NCI-H1105 (cell line): ENCODE measurements at places on chromosomes 2 and 18.
A peak's percentile ranks its signal among the peaks of the same experiment; 100 is the strongest.

DNA sequence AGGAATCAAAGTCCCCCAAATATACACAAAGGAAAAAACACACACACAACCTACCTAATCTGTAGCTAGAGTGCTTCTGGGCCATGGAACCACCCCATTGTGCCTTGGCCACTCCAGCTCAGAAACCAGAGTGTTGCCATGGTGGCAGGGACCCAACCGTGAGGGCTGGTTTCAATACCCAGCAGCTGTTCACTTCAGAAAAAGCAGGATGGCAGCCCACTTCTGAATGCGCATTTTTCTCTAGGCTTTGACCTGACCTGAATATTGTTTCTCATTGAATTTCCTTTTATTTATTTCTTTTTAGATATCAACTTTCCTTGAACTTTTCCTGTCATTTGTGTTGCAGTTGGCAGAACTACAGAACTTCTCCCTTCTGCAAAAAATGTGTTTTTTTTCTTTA lies 43.0 kb upstream of the EHBP1 start:
- DNase-seq: no peak

- DNase-seq: no peak
Measured at GRCh38 chr2:177098001-177098613, 114.5 kb upstream of the HNRNPA3 start.

DNA sequence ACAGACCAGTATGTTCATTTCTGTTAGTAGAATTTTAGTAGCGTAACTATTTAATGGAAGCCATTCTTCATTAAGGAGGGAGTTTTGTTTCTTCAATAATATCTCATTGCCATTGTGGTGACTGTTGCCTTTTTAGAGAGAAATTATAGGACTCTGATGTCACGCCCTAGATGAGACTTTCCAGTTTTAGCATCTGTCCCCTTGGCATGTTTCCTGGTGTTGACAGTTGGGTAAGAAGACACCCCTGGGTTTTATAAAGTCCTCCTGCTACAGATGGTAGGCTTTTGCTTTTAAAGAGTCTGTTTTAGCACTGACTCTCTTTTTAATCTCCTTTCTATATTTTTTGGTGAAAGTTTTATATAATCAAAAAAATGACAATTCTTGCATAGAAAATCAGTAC lies 41.9 kb downstream of the KCNJ3 start:
- no peak for DNase-seq

GRCh38 chr2:203326356-203326755 lies 1.8 kb upstream of the ABI2 start:
- no peak for DNase-seq

GRCh38 chr2:105443617-105444598 lies 45.1 kb upstream of the FHL2 start:
- DNase-seq: no peak

DNA sequence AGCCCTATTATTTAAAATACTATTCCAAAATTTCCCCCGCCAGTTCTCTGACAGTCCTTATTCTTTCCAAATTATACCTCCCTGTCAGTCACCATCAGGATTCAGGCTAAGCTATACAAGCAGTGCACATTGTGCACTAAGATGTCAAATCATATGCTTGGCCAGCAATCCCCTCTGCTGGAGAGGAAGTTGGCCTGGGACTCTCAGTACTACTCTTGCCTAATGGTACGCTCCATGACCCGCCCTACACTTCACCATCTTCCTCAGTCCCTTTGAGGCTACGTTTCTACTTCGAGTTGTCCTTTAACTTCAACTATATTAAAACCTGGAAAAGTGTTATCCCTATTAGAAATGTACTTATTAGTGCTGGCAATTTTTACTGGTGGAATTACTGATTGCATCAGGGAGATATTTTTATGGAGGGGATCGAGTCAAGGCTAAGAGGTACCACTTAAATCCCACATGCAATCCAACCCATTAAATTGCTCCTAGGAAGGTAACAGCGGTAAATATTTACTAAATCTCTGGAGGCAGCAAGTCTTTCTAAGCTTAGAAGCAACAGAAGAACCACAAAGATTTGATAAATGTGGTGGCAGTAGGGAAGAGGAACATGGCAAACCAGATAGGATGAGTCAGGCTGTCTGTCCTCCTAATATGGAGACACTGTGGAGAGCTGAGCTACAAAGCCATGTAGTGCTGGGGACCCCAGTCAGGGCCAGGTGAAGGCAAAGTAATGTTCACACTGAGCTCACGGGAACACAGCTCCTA lies 2.7 kb downstream of the USP40 start:
- DNase-seq: no peak

- peak; percentile 80 for DNase-seq
Measured at GRCh38 chr2:9247786-9248185, 41.2 kb downstream of the ASAP2 start.

DNA sequence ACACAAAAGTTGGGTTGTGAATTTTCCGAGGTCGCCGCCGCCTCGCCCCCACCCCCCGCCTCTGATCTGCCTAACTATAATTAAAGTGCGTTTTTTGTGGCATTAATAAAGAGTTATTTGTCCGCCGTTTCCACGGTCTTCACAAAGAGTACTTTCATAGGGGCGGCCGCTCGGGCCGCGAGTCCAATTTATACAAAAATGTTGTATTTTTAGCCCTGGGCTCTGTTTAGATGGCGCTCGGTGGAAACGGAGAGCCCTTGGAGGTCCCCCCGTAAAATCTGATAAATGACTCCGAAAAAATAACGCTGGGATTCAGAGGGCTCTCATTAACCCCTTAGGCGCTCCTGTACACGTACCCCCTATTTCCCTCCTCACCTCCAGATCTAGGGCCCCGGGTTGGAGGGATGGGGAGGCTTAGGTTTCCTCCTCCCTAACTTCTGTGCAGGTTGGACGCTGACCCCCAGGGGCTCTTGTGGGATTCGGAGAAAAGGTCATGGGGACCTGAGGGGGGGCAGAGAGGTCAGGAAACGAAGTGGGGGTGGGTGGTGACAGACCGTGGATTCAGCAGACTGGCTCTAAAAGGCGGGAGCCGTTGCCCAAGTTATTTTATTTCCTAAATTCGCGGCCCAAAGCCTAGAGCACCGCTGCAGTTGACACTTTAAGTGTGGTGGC lies 1.9 kb downstream of the CYP26B1 start:
- no peak for DNase-seq

GRCh38 chr18:57433482-57433881 lies 1.7 kb upstream of the ONECUT2 start:
- DNase-seq: no peak

DNA sequence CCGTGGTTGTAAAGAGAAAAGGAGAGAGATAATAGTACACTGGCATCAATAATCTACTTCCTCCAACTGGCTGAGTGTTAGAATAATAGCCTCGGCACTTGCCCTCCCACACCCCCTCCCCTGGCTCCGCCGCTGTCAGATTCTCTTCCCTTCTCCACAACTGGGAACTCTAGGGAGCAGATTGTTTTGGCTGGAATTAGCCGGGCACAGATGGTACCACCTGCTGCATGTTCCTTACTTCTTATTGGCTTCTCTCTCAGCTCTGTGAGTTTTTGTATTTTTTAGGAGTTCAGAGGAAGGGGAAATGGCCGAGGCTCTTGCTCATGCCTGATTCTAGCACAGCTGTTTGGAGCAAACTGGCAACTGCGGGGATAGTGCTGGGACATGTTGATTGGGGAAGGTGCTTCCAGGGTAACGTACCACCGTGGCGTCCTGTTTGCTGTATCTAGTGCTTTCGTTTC lies 140.0 kb downstream of the ZEB2 start:
- no peak for DNase-seq

DNA sequence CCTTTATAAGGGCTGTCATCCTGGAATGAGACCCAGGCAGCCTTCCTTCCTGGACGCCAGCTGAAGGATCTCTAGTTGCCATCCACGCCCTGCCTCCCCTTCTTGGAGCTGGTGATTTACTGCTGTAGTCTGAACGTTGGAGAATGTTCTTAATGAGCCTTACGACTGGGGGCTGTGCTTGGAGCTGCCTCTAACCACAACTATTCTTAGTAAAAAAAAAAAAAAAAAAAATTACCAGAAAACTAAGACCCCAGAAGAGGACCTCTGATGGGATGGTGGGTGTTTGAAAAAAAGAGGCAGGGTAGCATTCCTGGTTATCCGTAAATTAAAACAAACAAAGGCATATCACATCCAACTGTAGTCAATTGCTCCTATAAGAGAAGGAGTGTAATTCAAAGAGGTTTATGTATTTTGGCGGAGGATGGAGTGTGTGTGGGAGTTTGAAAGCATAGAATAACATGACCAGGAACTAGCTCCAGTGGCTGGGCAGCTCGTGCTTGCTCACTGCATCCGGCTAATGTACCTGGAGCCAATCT lies 105.4 kb downstream of the QPCT start:
- no peak for DNase-seq

DNA sequence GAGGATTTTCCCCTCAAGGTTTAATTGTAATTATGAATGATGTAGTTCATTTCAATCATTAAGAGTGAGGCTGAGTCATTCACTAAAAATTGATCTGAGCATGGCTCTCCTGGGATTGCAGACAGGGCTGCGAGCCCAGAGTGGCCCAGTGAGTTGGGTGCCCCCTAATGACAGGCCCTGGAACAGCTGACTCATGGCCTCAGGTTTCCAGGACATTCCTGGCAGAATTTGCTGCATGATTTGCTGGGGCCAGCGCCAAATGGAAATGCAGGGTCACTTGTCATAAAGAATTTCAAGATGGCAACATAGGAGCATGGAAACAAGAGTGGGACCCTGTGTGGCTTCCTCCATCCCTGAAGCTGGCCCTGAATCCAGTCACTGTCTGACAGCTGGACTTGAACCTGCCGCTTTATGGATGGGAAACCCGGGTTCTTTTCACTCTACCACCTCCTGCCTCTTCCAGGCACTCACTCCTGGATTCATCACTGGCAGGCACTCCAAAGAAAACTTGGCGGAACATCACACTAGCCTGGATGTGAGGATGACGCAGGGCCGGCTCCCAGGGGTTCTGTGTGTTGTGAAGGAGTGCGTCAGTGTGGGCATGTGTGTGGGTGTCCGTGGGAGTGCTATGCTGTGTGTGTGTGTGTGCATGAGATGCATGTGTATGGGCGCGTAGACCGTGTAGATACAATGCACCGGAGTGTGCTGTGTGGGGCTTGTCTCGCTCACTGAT lies 15.2 kb downstream of the OTOF start:
- DNase-seq: no peak

DNA sequence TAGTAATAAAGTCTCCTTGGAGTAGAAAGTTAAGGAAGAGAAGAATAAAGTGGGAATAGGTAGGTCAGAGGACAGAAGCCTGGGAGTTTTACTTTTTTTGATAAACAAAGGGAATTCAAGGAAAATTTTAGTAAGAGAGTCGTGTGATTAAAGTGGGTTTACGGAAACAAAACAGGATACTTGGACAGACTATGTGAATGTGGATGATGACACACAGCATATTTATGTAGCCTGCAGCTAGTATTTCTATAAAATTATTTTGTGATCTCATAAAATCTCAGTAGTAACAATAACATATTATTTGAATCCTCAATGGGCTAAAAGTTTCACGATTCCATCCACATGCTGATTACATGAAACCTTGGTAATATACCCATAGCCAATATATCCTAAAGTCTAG lies 450.7 kb upstream of the PIK3C3 start:
- no peak for DNase-seq

GRCh38 chr18:35337286-35337685 lies 6.9 kb downstream of the ZNF24 start:
- no peak for DNase-seq

GRCh38 chr18:40075616-40076015 lies 1879.4 kb upstream of the PIK3C3 start:
- peak; percentile 17 for DNase-seq

DNA sequence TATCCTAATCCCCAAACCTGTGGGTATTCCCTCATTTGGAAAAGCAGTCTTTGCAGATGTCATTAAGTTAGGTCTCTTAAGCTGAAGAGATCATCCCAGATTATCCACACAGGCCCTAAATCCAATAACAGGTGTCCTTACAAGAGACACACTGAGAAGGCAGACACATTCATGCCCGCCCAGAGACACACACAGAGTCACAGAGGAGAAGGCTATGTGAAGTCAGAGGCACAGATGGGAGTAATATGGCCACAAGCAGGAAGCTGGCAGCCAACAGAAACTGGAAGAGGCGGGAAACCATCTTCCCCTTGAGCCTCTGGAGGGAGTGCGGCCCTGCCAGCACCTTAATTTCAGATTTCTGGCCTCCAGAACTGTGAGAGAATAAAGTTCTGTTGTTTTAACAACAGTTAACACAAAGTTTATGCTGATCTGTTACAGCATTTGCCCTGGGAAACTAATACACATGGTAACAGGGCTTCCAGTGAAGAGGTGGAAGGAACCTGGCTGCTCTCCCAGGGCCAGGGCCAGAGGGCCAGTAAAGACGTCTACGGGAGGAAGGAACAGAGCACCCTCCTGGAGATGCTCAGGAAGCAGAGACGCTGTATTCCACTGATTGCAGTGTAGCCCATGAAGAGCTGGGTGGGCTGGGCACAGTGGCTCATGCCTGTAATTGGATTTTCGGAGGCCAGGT lies 217.5 kb downstream of the GLI2 start:
- DNase-seq: no peak

DNA sequence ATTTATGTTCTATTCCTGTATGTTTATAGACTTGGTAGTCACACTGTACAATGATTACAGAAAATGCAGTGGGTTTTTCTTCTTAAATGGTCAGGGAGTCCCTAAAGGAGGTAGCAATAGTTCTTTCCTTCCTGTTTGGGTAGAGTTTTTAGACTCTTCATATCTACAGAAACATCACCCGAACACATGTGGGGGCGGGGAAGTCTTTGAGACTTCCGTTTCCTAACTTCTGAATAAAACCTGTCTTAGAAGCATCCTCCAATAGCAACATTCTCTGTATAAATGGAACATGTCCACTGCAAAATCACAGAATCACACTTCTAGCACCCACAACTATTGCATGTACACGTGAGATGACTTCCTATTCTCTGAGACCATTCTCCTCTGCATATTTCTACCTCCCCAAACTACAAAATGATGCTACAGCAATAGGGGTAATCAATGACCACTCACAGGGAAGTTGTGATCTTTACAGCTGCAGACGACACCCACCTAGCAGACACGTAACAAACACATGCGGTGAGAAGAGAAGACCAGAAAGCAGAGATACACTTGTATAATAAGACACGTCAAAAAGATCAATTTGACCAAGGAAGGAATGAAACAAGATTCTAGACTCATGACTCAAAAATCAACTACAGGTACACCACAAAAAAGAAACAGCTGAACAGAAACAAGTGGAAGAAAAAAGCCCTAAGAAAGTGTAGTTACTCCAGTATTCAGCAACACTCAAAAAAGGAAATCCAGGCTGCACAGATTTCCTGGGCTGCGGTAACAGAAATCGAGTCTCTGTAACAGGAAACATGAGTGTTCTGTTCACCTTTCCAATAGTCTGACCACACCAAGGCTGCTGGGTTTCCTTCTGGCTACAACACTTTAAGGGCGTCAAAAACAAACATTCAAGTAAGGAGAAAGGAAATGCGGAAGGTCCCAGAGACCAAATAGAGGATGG lies 120.4 kb downstream of the ZNF516 start:
- DNase-seq: no peak

GRCh38 chr2:215780907-215781685 lies 232.3 kb downstream of the MREG start:
- DNase-seq: no peak

GRCh38 chr2:37896319-37896718 lies 28.8 kb upstream of the RMDN2 start:
- no peak for DNase-seq

GRCh38 chr2:203973000-203973399 lies 36.4 kb downstream of the ICOS start:
- no peak for DNase-seq
